Activated effector memory CD4-positive, alpha-beta T cell treated with anti-CD3 and anti-CD28 coated beads, Interleukin-2, amount 50 U/mL, for 16 hours (primary cell): ENCODE measurements at places on chromosomes 7 and 10.

GRCh38 chr7:7443806-7444350, 91.8 kb downstream of the COL28A1 start:
- no peak for DNase-seq

DNA sequence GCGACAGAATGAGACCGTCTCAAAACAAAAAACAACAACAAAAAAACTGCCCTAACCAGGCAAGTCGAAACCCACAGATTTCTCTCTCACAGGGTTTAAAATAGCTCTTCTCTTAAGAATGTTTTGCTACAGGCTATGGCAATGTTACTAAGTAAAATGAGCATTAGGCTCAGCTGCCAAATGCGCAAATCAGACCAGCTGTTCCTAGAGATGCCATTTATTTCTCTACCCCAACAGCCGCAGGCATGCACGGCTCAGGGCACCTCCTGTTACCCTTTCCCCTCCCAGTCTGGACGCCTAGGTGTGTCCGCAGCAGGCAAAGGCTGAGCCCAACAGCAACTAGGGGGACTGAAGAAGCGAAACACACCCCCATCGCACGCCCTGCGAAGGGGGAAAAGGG, 168.3 kb upstream of the MBL2 start:
- DNase-seq: no peak

DNA sequence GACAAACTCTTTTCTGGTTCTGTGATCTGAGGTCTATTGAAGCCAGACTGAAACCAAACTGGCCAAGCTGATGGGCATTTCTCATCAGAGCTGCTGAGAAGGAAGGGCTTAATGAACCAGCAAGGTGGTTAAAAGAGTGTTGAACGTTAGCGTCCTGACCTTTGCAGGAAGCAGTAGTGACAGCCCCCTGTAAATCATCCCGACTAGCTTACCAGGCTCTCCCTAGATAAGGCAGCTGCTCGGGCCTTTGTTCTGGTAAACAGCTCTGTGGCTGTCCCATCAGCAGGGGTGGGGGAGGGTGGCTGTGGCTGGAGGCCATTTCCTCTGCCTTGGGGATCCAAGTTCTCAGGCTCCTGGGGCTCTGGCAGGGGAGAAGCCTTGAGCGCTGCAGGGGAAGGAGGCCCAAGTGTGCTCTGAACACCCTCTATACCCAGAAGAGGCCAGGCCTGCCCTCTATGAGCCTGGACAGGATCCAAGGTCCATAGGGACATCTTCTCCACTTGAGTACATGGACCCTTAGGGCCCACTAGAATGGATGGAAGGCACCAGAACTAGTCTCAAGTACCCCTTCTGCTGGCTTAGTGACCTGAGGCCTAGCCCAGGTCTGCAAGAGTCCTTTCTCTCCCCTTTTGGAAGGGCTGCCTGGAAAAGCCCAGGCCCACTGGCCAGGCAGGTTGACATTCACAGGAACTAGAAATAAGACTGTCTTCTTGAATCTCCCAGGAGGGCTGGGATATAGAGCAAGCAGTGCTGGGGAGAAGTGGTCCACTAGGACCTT, 134.6 kb downstream of the ARHGAP22 start:
- peak; percentile 33 for DNase-seq

GRCh38 chr7:99539213-99539811, 12.6 kb downstream of the FAM200A start:
- DNase-seq: peak; percentile 16

DNA sequence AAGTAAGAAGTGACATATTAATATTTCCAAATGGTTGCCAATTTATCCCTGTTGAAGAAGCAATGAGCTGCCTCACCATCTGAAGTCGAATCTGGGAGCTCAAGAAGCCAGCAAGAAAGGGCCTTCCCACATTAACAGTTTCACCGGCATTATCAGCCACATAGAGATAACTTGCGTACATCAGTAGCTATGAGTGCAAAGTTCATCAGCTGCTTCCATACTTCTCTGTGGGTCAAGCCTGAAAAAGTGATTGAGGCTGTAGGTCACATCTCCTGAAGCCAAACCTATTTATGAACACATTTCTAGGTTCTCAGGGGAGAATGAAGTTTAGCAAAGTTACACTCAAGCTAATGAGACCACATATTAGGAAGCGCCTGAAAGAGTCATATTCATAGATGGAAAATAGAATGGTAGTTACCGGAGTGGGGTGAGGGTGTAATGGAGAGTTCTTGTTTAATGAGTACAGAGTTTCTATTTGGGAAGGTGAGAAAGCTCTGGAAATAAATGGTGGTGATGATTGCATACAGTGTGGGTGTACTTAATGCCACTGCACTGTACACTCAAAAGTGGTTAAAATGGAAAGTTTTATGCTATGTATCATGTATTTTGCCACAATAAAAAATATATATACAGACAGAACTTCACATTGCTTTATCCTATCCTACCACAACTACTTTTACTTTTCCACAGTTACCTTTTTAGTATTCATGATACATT, 189.3 kb upstream of the SP4 start:
- no peak for DNase-seq

DNA sequence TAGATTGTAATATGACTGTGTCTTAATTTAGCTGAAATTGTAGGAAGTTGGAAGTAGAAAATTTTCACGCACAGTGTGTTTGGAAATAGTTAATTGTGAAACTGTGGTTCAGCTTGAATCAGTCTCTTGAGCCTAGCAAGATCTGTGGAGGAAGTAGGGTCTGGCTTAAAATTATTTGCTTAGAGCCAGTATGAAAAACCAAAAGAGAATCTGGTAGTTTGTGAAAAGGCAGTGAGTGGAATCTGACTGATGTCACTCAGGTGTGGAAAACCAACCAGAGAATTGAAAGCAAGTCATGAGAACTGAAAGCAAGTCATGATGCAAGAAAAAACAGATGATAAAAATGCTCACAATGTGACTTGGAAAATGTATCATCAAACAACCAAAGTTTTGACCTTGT, 11.5 kb downstream of the LIPJ start:
- no peak for DNase-seq

DNA sequence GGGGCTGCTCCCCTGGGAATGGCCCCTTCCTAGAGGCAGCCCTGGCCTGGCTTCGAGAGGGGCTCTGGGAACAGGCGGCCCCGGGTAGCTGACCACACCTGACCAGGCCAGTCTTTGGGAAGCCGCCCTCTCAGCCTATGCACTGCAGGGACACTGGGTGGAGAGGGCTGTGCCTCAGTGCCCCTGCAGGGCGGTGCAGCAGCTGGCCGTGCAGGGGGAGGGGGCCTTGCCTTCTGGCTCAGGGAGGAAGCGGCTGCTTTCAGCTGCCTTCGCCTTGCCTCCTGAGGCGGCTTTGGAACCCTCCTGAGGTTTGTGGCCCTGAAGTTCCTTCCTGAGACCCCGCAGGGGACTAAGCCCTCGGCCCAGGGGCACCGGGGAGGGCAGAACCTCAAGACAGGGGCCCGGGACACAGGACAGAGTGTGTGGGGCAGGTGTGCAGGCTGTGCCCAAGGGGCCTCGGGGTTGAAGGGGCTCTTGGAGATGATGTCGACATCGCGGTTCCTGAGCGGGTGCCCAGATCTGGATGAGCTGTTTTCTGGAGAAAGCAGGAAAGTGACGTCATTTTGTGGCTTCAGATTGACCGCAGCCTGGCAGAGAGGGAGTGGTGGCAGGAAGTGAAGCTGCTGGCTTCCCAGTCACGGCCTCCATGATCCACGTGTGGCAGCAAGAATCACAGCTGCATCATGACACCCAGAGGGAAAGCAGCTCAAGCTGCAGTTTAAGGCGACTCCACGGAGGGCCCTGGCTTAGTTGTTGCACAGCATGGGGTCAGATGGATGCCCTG, 17.7 kb downstream of the ADAM8 start:
- peak; percentile 93 for DNase-seq

- DNase-seq: peak; percentile 74
Measured at GRCh38 chr10:75399461-75400162, 2.0 kb downstream of the ZNF503 start.

- DNase-seq: no peak
Measured at GRCh38 chr7:113026941-113027340, 59.7 kb downstream of the GPR85 start.

DNA sequence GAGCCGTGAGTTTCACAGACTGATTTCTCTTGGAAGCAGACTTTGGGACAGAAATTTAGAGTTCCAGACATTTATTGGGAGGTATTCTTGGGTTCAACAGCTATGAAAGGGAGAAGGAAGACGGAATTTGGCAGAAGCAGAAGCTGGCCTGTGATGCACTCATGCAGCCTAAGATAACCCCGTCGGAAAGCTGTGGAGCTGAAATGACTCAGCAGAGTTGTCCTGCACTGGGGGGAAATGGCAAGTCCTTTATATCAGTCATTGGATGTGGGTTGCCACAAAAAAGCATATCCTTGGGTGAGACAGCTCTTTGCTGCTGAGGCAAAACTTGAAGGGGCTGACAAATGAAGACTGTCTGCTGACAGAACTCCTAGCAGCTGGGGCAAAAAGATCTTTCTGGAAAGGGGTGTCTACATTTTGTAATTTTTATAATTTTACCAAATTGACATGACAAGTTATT, 11.5 kb upstream of the MICU1 start:
- no peak for DNase-seq

DNA sequence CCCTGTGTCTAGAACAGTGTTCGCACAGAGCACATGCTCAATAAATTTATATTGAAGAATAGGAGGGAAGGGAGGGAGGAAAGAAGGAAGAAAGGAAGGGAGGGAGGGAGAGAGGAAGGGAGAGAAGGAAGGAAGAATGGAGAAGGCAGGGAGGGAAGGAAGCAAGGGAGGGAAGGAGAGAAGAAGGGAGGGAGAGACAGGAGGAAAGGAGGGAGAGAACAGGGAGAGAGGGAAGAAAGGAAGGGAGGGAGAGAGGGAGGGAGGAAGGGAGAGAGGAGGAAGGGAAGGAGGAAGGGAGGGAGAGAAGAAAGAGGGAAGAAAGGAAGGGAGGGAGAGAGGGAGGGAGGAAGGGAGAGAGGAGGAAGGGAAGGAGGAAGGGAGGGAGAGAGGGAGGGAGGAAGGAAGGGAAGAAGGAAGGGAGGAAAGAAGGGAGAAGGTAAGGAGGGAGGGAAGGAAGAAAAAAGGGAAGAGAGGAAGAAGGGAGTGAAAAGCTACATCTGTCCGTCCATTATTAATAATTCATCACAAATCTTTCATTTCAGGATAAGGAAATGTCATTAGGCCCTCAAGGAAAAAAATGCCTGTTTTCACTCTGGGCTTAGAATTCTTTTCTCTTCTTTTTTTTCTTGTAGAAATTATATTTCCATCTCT, 79.7 kb downstream of the GRK5 start:
- DNase-seq: no peak

DNA sequence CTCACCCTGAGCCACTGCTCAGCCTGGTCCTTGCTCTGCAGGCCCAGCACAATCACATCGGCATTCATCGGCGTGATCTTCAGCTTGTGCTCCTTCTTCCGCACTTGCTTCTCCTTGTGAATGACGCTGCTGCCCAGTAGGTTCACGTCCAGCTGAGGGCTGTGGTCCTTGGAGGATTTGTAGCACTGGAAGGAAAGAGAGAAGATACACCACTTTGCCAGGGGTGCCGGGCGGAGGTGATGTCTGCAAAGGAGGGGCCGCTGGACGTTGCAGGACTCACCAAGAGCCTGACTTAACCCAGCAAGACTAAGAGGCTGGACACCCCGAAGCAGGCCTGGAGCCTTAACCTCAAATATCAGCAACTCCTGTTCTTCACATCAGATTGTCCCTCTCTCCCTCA, 74.8 kb downstream of the VWA2 start:
- peak; percentile 19 for DNase-seq

DNA sequence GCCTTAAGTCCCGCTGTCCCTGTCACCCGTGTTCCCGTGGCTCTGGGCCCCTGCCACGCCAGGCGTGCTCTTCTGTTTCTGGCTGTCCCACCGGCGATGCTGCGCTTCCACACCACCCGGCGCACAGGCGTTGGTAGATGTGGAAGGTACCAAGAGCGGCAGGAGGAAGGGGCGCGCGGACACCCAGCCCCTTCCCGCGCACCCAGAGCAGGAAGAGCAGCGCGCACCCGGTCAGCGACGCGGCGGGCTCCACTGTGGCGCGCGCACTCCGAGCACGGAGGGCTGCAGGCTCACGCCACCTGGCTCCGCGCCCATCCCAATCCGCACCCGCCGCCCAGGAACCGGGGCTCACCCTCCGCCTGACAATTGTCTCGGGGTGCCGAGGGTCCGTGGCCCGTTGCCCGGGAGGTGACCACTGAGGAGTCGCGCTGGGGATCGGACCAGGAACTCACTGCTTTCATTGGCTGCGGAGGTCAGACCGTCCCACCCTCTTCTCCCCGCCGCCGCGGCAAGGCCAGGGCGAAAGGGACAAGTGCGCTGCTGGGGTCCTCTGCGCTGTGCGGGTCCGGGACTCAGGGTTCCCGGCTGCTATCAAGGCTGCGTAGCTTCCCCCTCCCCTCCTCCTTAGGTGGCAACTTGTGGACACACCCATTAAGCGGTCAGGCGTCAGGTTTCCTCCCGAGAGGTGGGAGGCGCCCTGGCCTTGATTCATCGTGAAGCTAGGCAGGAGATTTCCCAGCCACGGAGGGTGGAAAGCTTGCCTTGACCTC, 121.6 kb upstream of the ZNF92 start:
- no peak for DNase-seq

GRCh38 chr10:77247031-77247990, 390.3 kb downstream of the KCNMA1 start:
- DNase-seq: no peak

DNA sequence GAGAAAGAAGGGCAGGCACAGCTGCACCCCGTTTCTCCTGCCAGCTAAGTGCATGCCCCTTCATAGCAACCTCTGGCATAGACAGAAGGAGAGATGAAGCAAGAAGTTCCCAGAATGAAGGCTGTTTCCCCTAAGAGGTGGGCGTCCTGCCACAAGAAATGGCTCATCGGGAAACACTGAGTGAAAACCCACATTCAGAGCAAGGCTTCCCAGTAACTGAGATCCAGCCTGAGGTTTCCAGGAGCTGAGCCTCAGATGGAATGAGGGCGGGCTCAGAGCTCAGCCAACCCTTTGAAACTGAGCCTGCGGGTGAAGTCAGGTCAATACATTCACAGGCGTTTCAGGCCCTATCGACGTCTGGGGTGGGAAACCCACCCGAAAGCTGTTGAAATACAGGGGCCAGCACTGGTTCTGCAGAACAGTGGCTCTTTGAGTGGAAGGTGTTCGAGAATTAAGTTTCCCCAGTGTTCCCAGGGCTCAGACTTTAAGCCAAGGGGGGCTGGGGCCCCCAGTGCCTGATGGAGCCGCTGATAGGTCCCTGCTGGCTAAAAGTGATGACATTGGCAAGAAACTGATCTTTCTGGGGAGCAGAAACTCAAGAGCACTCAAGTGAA, 510.2 kb downstream of the RPS24 start:
- no peak for DNase-seq

- DNase-seq: peak; percentile 94
Measured at GRCh38 chr10:102449321-102450123, 1.8 kb downstream of the C10orf95 start.

GRCh38 chr7:126804604-126805003, 448.1 kb downstream of the GRM8 start:
- DNase-seq: no peak

DNA sequence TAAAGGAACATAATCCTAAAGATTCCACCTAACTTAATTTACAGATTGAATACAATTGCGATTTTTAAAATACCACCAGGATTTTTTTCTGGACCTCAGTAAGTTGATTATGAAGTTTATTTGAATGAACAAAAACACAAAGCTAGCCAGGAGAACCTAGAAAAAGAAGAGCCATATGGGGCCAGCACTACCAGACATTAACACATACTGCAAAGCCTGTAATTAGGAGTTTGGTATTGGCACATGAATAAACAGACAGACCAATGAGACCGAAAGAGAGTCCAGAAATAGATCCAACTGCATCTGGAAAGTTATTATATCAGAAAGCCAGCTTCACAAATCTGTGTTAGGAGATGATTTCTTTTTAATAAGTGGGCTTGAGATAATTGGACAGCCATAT, 105.5 kb upstream of the CHST15 start:
- DNase-seq: no peak
